Activated CD4-positive, CD25-positive, alpha-beta regulatory T cell treated with anti-CD3 and anti-CD28 coated beads, Interleukin-2, amount 50 U/mL, for 24 hours (primary cell): ENCODE measurements at places on chromosomes 6 and 20.

DNA sequence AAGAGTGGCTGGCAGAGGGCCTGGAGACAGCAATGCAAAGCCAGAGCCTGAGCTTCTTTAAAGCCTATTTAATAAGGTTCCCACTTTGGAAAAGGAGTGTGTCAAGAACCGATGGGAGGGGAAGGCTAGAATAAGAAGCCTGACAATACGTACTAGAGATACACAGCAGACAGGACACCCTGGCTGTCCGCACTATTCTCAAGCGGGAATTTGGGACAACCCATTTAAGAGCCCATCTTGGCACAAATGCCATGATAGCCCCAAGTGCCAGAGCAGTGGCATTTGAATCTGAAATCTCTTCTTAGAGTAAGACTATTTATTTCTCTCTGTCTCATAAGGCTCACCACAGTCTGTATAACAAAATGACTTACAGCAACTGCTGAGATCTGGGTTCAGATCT is 3.1 kb downstream of the GMDS start:
- ATAC-seq, result no peak

DNA sequence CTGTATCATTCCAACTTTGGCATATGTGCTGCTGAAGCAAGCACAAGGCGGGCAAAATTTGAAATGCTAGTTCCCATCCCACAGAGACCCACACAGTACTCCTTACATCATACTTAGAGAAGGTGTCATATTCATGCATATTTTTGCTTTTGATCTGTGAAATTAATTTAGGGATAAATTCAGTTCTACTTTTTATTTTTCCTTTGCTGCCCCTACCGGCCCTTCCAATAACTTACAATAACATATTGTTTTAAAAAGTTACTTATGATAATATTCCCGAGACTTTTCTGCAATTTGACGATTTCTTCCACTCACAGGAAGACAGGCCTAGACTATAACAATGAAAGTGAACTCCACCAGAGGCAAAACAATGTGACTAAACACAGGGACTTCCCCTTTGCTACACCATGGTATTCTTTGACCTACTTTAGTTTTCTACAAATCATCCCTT is 35.0 kb downstream of the SESN1 start:
- ATAC-seq, result peak; percentile 96

DNA sequence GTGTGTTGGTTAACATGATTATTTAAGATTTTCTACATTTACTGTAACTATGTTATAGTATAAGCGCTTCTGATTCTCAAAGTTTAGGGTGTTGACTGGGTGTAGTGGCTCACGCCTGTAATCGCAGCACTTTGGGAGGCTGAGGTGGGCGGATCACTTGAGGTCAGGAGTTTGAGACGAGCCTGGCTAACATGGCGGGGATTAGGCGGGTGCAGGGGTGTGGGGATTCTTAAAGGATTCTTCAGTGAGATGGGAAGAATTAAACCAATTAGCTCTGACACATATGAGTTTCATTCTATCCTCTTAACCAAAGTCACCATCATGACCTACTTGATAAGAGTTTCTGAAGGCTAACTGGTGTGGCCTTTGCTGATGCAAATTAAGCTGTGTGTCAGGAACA is 39.2 kb downstream of the GSTA4 start:
- ATAC-seq, result no peak

GRCh38 chr6:10763006-10763405 is 15.4 kb downstream of the TMEM14B start:
- ATAC-seq, result no peak

- ATAC-seq, result no peak
Measured at GRCh38 chr6:130516604-130517003, 150.8 kb downstream of the TMEM200A start.

- no peak for ATAC-seq
Measured at GRCh38 chr6:67854098-67854497, 781.0 kb upstream of the ADGRB3 start.

DNA sequence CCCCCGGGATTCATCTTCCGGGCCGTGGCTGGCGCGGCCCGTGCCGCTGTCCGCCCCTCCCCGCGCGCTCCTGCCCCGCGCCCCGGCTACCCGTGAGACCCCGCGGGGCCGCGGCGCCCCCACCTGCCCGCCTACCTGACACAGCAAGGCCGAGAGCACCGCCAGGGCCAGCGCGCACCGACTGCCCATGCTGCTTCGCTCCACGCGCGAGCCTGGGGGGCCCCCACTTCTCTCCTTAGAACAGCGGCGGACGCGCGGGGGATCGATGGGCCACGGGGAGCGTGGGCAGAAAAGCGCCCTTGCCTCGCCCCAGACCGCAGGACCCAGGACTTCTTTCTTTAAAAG is 955 bp downstream of the DLL1 start:
- ATAC-seq, result no peak

- no peak for ATAC-seq
Measured at GRCh38 chr20:52083627-52084232, 107.8 kb downstream of the ZFP64 start.

DNA sequence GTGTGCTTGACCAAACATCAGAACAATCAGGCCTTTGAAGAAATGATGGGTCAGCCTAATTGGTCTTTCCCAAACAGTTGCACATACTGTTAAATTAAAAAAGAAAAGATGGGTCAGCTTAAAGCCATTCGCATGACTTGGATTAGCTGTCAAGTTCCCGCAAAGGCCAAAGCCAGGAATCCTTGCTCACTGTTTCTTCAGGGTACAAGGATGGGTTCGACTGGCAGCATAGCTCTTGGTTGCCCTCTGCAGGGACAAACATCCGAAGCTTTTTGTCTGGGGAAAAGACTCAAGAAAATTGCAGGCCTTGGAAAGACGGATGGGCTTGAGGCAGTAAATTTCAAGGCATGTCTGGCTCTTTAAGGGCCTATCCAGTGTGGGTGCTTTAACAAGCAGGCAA is 168.0 kb downstream of the HDGFL1 start:
- no peak for ATAC-seq

- ATAC-seq, result no peak
Measured at GRCh38 chr6:141532211-141532610, 600.5 kb upstream of the GJE1 start.

DNA sequence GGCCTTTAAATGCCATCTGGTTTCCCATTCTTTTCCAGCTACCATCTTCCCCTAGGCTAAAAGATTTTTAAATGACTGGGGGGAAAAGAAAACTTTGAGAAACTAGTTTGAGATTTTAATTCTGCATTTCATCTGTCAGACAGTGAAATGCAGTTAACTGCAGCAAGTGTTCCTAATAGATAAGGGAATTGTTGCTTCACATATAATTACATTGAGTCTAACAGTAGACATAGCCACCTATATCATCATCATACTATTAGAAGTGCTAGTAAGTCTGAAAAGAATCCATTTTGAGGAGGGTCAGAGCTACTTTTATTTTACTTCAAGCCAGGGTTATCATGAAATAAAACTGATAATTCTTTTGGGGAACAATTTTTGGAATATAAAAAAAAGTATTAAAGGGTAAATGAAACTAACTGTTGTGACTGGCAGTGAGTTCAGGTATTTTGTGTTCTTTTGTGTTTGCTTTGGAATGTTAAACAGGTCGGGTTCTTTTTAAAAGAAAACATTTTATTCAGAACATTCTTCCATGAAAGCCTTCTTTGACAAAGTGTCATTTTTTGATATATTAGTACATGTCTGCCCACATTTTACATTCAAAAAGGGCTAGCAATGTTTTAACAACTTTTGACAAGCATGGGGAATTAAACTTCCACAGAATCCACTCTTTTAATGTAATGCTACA is 170.1 kb downstream of the HS3ST5 start:
- no peak for ATAC-seq

GRCh38 chr6:21769405-21769861 is 175.9 kb downstream of the SOX4 start:
- ATAC-seq, result no peak

DNA sequence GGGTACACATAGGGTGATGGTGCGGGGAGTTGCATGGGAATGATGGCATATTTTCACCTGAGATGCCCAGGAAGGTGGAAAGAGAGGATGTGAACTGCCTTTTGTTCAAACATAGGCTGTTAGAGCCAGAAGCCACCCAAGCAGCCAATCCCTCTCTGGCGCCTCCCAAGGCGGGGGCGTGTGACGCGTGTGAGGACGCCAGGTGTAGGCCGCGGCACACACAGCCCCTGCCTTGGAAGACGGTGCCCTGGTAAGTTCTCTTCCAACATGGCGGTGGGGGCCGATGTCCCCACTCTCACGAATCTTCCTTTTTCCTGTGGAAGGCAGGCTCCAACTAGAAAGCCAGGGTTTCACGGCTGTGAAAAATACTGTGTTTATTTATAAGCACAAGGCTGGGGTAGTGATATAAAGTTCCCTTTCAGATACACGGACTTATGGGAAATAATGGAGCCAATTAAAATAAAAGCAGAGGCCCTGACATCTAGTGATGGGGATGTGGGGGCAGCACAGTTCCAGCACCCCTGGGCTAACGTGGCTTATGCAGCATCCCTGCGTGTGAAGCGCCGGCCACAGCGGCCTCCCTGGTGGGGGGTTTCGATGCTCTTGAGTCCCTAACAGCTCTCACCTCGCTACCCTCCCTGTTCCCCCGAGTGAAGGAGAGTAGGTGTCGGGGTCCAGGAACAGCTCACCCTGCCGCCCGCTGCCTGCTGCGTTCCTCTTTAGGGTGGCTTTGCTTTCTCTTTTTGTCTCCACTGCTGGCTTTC is 28.3 kb downstream of the CDH4 start:
- no peak for ATAC-seq

DNA sequence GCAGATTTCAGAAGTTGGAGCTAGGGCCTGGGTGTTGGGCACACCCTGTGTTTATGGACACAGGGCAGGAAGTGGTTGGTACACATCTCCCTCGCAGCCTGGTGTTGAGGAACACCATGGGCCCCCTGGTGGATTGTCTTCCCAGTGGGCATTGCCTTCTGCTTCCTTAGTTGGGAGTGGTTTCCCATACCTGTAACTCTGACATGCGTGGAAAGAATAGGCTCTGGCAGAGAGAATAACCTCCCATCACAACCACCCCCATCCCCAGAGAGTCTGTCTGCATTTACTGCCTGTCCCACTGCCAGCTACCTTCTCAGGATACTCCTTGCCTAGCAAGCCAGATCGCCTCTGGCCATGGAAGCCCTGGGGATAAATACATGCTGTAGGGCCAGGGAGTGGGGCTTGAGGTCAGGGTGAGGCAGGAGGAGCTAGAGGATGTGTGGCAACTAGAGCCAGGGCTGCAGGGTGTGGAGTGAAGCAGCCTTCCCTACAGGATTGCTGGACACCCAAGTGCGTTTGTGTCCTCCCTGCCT is 14.7 kb downstream of the LRRC73 start:
- ATAC-seq, result no peak

- no peak for ATAC-seq
Measured at GRCh38 chr6:144158133-144158532, 7.8 kb downstream of the STX11 start.

GRCh38 chr6:129517288-129517687 is 192.7 kb downstream of the ARHGAP18 start:
- ATAC-seq, result no peak

DNA sequence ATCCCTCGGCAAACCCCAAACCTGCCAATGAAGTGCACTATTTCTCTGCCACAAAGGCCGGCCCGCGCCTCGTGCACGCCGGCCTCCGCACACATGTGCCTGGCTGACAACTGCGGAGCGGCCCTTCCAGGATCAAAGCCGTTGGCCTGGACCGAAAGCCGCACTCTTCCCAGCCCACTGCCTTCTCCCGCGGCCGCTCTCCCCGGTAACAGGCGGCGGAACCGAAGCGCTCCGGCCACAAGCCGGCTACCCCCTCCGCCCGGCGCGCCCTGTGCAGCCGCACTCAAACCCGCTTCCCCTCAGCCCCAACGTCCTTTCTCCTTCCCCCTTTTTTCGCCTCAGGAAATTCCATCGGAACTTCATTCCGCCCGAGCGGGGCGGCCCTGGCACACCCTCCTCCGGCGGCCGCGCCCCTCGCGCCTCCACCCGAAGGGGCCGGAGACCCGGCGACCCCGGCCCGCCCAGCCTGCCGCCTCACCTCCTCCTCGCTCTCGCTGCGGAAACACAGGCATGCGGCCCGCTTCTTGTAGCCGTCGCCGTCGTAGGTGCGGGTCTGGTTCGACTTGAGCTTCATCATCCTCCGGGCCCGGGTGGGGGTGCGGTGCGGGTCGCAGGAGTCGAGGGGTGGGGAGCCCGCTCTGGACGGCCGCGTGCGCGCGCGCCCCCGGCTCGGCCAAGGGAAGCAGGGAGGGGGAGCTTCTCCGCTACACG is 528 bp downstream of the NUDT3 start:
- ATAC-seq, result peak; percentile 31

DNA sequence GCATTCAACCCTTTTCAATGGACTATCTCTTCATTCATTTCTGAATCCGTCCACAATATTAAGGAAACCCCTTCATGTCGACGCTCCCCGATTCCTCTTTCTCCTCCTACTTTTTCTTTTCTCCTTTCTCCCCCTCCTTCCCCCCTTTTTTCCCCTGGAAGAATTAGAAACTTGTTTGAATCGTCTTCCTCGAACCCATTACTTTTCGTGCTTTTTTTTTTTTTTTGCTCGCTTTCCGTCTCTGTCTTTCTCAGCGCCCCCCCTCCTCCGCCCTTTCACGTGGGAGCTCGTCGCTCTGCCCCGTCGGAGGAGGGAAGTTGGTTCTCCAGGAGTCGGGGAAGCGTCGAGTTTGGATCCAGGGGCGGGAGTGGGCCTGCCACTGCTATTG is 2.3 kb upstream of the NKX2-2 start:
- ATAC-seq, result no peak

DNA sequence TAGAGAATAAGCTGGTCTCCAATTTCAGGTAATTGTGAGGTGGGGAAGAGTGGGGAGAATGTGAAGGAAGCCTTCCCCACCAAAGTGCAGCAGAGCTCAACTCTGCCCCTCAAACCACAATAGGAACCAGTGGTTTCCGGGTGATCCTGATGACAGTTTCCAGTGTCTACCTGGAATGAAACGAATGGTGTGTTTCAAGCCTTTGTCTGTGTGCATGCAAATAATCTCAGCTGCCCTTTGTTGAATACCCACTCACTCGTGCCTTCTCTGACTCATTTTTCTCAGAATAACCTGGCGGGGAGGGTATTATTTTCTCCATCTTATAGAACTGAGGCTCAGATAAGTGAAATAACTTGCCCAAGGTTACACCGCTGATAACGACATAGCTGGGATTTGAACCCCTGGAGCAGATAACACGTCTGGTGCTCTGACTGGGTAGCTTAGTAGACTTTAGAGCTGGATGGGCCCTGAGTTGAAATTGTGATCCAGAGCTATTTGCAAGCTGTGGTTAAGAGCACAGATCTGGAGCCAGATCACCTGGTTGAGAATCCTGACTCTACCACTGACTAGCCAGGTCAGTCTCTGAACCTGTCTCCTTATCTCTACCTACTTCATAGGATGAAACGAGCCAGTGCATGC is 85.1 kb downstream of the EYA2 start:
- ATAC-seq, result peak; percentile 84

DNA sequence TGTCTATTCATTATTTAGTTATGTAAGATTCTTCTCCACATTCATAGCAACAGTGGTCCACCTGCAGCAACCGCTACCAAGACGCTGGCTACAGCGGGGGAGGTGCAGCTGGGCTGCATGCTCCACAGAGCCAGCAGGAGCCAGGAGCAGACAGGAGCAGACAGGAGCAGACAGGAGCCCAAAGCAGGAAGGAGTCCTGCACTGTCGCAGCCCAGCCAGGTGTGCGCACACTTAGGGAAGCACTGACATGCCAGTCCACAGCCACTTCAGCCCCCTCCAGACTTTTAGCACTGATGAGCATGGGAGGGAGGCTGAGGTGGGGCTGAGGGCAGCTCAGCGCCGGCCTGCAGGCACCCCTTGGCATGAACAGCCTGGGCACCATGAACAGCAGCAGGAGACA is 19.6 kb downstream of the KIF16B start:
- no peak for ATAC-seq
